ENCODE measurements at places on chromosomes 3 and 15.

DNA sequence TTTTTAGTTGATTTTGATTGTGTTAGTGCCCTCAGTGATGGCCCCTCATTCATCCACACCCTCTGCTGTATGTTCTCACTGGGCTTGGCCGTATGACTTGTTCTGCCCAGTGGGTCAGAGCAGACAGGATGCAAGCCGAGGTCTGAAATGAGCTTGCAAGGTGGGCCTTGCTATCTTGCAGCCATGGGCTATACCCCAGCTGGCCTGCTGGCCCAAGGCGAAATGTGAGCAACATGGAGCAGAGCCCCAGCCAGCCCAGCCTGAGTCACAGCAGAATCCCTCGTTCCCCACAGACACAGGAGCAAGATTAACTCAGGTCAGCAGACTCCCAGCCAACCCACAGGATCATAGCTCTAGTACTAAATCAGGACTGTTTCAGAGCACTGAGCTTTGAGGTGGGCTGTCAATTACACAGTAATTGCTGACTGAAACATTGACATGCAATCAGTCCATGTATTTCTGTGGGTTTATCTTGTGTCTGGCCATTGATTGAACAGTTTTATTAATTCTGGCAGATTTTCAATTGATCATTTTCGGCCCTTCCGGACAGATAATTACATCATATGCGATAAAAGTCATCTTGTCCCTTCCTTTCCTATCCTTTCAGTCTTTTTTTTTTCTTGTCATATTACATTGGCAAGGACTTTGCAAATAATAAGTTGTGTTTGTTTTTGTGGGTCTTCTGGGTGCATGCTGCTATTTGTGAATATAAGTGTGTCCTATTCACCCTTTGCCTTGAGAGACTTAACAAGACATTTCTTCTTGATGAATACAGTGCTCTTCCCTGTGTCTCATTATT is 27.1 kb downstream of the KLF15 start:
- DNase-seq: peak; percentile 1

DNA sequence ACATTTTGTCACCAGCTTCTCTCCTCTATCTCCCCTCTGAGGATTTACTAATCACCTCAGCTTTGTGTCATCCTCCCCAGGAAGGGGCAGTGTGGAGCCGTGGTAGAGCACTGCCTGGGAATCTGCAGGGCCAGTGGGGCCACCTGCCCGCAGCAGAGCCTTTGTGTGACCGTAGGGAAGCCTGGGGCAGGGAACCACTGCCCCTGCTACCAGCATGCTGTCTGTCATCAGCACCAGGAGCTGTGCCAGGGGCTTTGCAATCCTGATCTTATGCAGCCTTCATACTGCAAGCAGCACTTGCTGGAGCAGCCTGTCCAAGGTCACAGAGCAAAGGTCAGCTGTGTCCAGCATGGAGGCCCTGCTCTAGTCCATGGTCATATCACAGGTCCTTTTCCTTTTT is 170.2 kb upstream of the IL12A start:
- DNase-seq: no peak

- DNase-seq: no peak
Measured at GRCh38 chr3:106635271-106635670, 742.0 kb upstream of the CCDC54 start.

GRCh38 chr3:166425900-166426611 is 588.8 kb upstream of the BCHE start:
- DNase-seq: no peak

DNA sequence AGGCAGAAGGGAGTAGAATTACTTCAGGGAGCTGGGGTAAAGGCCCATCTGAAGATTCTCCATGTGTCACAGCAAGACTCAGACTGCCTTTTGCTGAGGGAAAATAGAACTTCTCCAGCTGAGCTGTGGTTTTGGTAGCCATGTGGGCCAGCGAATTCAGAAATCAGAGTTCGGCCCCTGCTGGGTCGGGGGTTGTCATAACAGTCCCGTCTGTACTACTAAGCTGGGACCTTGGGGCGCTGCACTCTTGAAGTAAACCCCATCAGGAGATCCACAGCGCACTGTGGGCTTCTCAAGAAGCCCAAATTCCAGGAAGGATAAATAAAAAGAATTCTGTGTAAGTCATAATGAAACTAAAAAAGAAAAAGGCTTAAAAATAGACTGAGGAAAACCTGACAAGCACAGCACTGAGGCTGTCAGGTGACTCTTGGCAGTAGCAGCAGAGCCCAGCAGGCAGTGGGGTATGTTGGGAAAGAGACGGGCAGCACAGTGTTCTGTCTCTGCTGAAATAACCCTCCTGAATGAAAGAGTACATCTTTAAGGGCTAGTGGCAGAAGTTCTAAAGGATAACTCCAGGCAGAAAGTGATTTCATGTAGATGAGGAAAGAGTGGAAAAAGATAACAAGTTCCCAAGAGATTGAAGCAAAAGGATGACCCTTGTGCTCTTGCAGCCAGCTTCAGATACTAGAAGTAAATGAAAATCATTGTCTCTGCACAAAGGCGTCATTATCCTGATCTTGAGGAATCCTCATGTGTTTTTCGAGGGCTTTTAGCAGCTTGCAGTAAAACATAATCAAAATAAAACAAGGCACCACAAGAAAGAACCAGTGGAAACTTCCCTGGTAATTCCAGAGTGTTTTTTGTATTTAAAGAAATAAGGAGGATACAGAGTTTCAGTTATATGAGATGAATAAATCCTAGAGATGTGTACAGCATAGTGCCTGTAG is 74.5 kb downstream of the RAB7A start:
- DNase-seq: peak; percentile 81

GRCh38 chr3:136954251-136954650 is 3.5 kb upstream of the IL20RB start:
- no peak for DNase-seq
